Stimulated activated CD4-positive, alpha-beta T cell treated with anti-CD3 and anti-CD28 coated beads, TNF-alpha, amount 100 ng/mL, for 1 hour (primary cell): ENCODE measurements at places on chromosomes 4 and X.

DNA sequence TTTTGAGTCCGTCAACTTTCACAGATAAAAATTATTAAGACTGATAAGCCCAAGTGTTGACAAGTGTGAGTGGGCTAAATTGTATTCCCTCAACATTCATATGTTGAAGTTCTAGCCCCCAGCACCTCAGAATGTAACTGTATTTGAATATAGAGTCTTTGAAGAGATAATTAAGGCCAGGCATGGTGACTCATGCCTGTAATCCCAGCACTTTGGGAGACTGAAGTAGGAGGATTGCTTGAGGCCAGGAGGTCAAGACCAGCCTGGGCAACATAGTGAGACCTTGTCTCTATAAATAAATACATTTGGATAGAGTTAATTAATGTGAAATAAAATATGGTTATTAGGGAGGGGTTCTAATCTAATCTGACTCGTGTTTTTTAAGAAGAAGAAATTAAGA is 29.7 kb upstream of the SLC25A4 start:
- DNase-seq = no peak

GRCh38 chr4:115675719-115676118 is 562.3 kb upstream of the NDST4 start:
- DNase-seq = no peak

- DNase-seq = no peak
Measured at GRCh38 chr4:138021139-138021830, 220.9 kb downstream of the SLC7A11 start.

DNA sequence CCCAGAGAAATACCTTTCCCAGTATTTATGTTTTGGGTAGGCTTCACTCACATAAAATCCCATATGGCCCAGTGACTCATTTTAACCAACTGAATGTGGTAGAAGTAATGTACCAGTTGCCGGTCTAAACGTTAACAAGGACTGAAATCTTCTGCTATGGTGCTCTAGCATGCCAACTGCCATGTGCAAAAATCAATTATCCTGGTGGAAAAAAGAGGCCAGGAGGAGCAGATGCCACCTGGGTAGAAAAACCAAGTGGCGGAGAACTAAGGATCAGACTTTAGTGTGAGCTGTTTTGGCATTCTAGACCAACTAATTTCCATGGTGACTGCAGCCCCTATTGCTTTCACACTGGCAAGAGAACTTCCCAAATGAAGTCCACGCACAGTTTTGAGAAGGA is 1660.7 kb upstream of the ADGRL3 start:
- no peak for DNase-seq

GRCh38 chrX:25067271-25068172 is 51.8 kb upstream of the ARX start:
- no peak for DNase-seq

- no peak for DNase-seq
Measured at GRCh38 chrX:12770440-12770839, 20.8 kb upstream of the PRPS2 start.

GRCh38 chrX:38220415-38221390 is at the start of gene SRPX:
Gene SRPX (minus strand): TSS chrX:38220871. CDS start chrX:38220792, 79 bp downstream.
- no peak for DNase-seq

DNA sequence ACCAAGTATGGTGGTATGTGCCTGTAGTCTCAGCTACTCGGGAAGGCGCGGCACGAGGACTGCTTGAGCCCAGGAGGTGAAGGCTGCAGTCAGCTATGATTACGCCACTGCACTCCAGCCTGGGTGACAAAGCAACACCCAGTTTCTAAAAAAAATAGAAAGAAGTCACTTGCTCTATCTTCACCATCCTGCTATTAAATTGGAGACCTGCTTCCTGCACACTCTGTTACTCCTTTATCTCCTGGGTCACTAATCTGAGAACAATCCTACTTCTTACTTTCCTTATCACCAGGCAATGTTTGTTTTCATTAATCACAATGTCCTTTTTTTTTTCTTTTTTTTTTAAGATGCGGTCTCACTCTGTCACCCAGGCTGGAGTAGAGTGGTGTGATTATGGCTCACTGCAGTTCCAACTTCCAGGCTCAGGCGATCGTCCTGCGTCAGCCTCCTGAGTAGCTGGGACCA is 16.2 kb downstream of the PRKX start:
- no peak for DNase-seq

- no peak for DNase-seq
Measured at GRCh38 chrX:19678941-19679340, 163.6 kb upstream of the MAP3K15 start.

- DNase-seq = no peak
Measured at GRCh38 chrX:38627683-38628082, 66.3 kb downstream of the TSPAN7 start.

DNA sequence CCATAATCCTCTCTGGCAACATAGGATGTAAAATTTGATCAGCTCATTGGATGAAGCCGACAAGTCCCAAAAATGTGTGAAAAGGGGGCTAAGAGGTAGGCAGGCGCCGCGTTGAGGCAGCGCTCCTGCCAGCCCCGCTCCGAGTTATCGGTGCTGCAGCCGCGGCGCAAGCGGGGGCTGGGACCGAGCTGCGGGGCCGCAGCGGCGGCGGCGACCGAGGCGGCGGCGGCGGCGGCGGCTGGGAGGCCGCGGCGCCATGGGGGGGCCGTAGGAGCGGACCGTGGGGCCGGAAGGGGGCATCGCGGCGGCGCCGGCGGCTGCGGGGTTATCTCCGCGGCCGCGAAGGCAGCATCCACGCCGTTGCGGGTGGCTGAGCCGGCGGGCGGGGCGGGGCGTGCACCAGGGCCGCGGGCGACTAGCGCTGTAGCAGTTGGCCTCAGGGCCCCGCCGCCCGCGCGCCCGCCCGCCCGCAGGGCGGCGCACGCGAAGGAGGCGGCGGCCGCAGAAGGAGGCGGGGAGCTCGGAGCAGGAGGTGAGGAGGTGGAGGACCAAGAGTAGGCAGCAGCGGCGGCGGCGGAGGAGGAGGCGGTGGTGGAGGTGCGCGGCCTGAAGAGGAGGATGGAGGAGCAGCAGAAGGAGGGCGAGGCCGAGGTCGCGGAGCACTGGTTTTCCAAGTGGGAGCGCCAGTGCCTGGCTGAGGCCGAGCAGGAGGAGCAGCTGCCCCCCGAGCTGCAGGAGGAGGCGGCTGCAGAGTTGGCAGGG is 126.0 kb upstream of the CXorf66 start:
- no peak for DNase-seq

DNA sequence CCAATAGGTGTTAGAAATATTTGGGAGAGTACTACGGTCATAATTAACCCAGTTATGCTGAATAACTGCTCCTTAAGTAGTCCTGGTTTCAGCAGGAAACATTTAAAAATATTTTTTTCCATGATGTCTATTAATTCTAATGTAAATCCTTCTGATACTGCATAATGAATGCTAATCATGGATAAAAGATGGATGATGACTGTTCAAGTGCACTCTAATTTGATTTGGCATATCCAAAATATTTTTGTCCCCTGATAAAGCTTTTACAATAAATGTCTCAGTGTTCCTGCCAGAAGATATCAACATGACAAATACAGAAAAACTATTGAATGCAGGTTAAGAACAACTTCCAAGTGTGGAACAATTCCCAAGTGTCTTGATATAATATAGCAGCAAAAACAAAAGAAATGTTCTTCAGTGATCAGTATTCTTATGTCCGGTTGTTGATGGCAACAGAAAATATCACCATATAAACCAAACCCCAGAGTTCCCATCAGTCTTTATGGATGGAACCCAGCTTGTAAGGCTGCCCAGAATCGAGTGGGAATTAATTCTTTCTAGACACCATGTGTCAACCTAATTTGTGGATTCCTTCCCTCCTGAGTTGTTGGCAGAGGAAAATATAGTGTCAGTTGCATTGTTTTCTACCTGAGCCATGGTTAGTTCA is 205.4 kb upstream of the GK2 start:
- DNase-seq = no peak

DNA sequence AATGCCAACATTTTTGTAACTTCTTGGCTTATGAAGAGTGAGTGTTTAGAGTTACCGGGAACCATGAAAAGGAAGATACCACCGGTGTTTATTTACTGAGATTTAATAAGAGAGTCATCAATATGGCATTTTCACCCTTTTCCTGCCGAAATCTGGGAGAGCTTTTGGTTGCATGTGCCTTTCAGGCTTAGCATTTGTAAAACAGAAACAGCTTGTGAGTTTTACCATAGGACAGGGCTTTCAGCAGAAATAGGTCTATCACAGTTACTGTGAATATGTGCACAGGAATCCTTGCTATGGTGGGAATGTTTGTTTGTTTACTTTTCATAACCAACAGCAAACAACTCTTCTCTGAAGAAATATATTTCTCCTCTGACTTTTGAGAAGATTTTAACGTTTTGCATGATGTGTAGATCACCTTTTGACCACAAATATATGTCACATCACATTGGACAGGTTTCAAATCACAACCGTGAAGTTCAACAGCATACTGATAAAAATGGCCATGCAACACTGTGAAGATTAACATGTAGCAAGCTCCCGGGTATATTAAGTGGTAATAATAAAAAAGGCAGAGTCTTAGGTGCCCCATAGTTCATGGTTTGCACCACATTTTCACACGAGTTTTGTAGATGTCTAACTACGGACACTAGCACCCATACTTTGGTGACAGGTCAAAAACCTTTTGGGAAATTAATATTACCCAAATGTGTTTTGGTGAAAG is 21.3 kb downstream of the ARHGAP24 start:
- no peak for DNase-seq

- DNase-seq = no peak
Measured at GRCh38 chr4:159600061-159600460, 497.2 kb downstream of the RAPGEF2 start.

GRCh38 chr4:592825-593520 is 16.9 kb upstream of the TMEM271 start:
- no peak for DNase-seq

DNA sequence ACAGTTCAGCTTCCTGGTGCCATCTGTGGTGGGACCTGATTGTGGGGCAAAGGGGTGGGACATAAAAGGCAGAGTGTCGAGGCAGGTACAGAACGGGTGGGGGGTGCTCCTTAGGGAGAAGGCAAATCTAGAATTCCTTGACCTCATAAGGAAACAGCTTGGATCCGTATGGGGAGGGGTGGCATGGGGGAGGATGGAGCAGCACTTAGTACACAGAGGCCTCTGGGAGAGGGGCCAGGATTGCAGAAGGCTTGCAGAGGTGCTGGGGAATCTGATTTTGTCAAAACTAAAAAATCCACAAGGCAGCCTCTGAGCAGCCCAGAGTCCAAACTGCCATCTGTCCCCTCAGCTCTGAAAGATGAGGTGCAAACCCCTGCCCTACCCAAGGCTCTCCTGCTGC is 2.3 kb upstream of the EMD start:
- DNase-seq = no peak

GRCh38 chr4:155705664-155706063 is 39.0 kb downstream of the GUCY1A1 start:
- no peak for DNase-seq

DNA sequence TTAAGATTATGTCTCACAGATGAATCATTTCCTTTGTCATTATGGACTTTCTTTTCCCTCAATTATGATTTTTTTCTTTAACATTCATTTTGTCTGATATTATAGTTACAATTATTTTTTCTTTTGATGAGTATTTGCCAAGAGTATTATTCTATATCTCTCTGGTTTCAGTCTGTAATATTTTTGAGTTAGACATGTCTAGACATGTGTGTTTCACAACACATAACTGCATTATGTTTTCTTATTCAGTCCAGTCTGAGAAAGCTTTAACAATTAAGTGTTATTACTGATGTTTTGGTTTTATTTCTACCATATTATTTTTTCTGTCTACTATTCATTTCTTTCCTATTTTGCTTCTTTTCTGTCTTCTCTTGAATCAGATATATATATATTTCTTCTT is 108.3 kb upstream of the MID1IP1 start:
- no peak for DNase-seq

- no peak for DNase-seq
Measured at GRCh38 chr4:155984106-155984797, 30.6 kb upstream of the CTSO start.

DNA sequence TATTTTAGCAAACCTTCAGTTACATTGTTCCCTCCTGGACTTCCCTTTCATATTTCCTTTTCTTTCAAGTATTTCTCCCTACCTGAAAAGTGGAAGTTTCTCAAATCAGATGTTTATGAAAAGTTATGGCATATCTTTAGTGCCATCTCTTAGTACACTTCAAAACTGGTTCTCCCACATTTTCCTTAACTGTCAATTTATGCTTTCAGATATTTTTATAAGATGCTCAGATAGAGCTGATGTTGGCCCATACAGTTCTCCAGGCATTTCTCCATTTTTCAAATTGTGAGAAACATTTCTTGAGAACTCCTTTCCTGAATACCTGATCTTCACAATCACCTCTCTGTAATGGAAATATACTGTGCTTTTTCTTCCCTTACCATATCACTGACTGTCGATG is 32.5 kb upstream of the AP1AR start:
- no peak for DNase-seq

GRCh38 chr4:176123710-176124407 is 58.2 kb downstream of the WDR17 start:
- DNase-seq = no peak

DNA sequence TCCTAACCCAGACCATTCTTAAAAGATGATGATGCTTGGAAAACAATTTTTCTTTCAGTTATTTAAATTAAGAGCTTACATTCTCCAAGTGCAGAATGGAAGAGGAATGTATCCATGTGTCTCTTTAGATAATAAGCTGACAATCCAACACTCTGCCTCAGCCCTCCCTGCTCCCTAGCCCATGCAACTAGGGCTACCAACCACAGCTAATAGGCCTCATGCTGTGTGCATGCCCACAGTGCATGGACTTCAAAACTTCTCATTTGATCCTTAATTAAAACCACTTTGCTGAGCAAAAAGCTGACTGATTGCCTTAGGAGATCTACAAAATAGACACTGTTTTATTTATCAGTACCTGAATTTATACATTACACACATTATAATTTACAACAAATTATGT is 473.9 kb downstream of the GALNTL6 start:
- DNase-seq = no peak

DNA sequence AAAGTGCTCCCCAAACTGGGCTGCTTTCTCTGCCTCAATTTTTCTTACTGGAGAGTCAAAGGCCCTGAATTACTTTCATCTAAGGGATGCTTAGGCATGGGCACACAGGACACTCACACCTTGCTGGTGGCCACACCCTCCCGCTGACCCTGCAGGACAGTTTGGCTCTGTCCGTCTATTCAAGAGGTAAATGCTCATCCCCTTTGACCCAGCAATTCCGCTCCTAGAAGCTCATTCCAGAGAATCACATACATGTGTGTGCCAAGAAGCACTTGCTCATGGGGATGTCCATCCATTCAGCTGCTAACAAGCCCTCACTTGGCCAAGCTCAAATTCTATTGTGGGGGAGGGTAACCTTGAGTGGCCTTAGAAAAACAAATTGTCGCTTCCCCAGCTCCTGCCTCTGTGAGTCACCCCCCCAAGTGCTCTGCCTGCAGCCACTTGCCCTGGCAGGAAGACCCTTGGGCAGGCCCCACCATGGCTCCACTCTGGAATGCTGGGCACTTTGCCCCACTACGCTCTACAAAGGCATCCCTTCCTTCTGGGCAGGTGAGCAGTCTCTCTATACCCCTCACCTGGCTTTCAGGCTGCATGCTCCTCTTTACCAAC is 54.5 kb downstream of the HTRA3 start:
- no peak for DNase-seq

DNA sequence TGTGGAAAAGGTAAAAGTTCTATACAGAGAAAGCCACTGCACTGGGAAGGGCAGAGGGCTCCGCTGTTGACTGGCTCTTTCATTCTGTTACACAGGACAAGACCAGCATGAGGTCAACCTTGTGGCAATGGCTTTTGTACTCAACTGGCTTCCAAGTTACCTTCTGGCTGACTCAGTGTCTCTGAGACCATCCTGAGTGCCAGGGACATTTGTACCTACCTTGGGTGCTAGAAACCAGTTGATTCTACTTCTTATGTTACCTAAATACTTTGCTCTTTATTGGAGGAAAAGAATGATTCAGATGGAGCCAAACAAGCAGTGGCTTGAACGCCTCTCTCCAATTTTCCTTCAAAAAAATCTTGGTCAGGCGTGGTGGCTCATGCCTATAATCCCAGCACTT is 123.2 kb downstream of the RBM47 start:
- no peak for DNase-seq
